Thyroid gland (tissue), 4 donors: ENCODE measurements at places on chromosomes 5 and 9. TPM values are rescaled to one million over a fixed set of nuclear protein-coding genes. Genes with fewer than 3 reads are reported as not detected.

DNA sequence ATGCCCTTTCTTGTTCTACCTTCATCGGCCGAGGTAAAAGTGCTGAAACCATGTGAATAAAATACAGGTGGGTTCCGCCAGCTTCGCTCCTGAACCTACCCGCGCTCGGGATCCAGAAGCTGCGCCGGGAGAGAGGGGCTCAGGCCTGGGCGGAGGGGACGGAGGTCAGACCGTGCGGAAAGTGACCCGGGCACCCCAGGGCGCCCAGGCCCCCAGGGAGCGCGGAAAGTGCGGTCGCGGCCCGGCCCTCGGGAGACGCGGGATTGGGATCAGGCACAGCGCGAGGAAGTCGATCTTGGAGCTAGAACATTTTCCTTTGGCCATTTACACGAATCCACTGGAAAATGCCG, 329 bp downstream of the SYK start:
- peak overlapping the region; percentile 94 for H3K27ac ChIP-seq
- no peak for DNase-seq
- no peaks in the 10 kb centered on the region for H3K27me3 ChIP-seq

Gene OLFM1
- 18.8 TPM for total RNA-seq

DNA sequence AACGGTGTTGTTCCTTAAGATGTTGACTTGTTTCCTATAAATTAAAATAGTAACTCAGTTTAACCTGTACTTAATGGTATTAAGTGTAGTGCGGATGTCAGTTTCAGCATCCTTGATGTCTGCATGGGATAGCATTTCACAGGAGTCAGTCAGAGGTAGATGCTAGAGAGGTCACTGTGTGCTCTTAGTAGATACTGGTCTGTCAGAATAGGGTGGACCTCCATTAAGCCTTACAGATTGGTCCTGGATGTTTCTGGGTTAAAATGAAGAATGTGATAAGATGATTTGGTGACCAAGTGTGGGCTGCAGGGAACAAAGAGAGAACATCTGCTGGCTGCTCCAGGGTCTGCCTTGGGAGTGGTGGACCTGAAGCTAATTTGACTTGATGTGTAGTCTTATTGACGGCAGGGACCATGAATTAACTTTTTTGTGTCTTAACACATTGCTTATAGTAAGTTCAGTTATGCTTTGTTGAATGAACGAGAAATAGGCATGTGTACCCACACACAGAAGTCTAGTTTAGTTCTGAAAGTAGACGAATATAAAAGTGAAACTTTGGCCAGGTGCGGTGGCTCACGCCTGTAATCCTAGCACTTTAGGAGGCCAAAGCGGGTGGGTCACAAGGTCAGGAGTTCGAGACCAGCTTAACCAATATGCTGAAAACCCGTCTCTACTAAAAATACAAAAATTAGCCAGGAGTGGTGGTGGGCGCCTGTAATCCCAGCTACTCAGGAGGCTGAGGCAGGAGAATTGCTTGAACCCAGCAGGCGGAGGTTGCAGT, 12.5 kb downstream of the RAB24 start:
- no peak overlapping the region for H3K27ac ChIP-seq
- no peaks in the 10 kb centered on the region for H3K4me1 ChIP-seq

Gene PRUNE2
- 3.7 TPM for total RNA-seq

Gene GDNF
- not detected for total RNA-seq

DNA sequence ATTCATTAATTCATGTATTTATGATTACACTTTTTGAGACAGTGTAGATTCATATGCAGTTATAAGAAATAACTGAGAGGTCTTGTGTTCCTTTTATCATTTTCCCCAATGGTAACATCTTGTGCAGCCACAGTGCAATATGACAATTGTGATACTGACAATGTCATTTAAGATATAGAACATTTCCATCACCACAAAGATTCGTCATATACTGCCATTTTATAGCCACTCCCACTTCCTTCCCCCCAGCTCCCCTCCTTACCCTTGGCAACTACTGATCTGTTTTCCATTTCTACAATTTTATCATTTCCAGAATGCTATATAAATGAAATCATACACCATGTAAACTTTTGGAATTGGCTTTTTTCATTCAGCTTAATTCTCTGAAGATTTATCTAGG, 53.8 kb downstream of the NR2F1 start:
- H3K4me1 ChIP-seq, result no peaks in the 10 kb centered on the region
- no peak for DNase-seq
- H3K36me3 ChIP-seq, result no peaks in the 10 kb centered on the region
- H3K27ac ChIP-seq, result no peak overlapping the region
- H3K27me3 ChIP-seq, result no peaks in the 10 kb centered on the region

Gene TRIM7
- total RNA-seq, result 13.3 TPM

GRCh38 chr9:99262949-99263418, 40.9 kb downstream of the SEC61B start:
- H3K27me3 ChIP-seq, result no peaks in the 10 kb centered on the region
- no peak overlapping the region for H3K4me3 ChIP-seq
- DNase-seq, result no peak
- H3K4me1 ChIP-seq, result peaks cover 5% of the 10 kb centered on the region
- no peaks in the 10 kb centered on the region for H3K36me3 ChIP-seq

Gene PCSK5
- 9.6 TPM for total RNA-seq

- no peak for DNase-seq
- no peak overlapping the region for H3K4me3 ChIP-seq
- no peak overlapping the region for H3K27ac ChIP-seq
- H3K36me3 ChIP-seq, result no peaks in the 10 kb centered on the region
- no peaks in the 10 kb centered on the region for H3K4me1 ChIP-seq
Measured at GRCh38 chr5:50853151-50853550, 186.7 kb downstream of the PARP8 start.

DNA sequence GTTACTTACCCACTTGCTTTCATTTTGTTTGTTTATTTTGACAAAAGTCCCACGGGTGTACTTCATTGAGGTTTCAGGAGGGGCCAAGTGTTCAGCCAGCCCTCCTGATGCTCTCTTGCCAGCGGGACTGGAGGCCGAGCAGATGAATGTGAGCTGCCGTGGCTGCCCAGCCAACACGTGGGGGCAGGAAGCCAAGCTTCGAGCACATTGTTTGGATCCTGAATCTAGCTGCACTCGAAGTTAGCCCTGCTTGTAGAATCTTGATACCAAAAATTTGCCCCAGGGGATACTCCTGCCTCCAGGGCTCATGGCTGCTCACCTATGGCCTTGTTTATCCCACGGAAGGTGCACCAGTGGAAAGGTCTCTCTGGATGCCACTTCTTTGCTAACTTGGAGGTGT, 49.3 kb downstream of the RASGEF1C start:
- H3K4me3 ChIP-seq, result no peak overlapping the region
- H3K36me3 ChIP-seq, result no peaks in the 10 kb centered on the region
- peak; percentile 58 for DNase-seq
- H3K27ac ChIP-seq, result no peak overlapping the region
- H3K4me1 ChIP-seq, result no peaks in the 10 kb centered on the region

Gene FAM200C
- 6.9 TPM for total RNA-seq

GRCh38 chr5:143002459-143003327, 232.5 kb downstream of the ARHGAP26 start:
- H3K36me3 ChIP-seq, result no peaks in the 10 kb centered on the region
- H3K4me1 ChIP-seq, result peaks cover 15% of the 10 kb centered on the region
- no peaks in the 10 kb centered on the region for H3K27me3 ChIP-seq

Gene CNTNAP3
- total RNA-seq, result 10.6 TPM

GRCh38 chr5:54301220-54301619, 9.2 kb downstream of the ARL15 start:
- H3K27me3 ChIP-seq, result no peaks in the 10 kb centered on the region
- H3K36me3 ChIP-seq, result no peaks in the 10 kb centered on the region
- no peak overlapping the region for H3K27ac ChIP-seq
- peaks cover 6% of the 10 kb centered on the region for H3K4me1 ChIP-seq
- no peak overlapping the region for H3K4me3 ChIP-seq

DNA sequence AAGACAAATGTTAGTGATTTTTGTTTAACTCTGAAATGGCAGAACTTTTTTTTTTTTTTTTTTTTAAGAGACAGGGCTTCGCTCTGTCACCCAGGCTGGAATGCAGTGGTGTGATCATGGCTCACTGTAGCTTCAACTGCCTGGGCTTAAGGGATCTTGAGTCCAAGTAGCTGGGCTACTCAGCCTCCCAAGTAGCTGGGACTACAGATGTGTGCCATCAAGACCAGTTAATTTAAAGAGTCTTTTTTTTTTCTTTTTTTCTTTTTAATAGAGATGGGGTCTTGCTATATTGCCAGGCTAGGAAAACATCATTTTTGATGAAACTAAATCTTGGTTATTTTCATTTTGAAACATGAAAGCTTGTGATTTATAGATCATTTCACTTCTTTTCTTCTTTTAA, 91.6 kb upstream of the PTCH1 start:
- no peaks in the 10 kb centered on the region for H3K4me1 ChIP-seq
- H3K27me3 ChIP-seq, result no peaks in the 10 kb centered on the region
- no peak for DNase-seq
- H3K4me3 ChIP-seq, result no peak overlapping the region
- no peaks in the 10 kb centered on the region for H3K36me3 ChIP-seq
